ENCODE measurements at places on chromosomes 16 and 17. TPM values are rescaled to one million over a fixed set of nuclear protein-coding genes. Genes with fewer than 3 reads are reported as not detected.

- DNase-seq = no peak
These were observed 15.8 kb upstream of the PRM1 start for GRCh38 chr16:11296706-11297491.

- no peak for DNase-seq
These were observed 5.5 kb downstream of the C1QTNF1 start for GRCh38 chr17:79029327-79030009.

DNA sequence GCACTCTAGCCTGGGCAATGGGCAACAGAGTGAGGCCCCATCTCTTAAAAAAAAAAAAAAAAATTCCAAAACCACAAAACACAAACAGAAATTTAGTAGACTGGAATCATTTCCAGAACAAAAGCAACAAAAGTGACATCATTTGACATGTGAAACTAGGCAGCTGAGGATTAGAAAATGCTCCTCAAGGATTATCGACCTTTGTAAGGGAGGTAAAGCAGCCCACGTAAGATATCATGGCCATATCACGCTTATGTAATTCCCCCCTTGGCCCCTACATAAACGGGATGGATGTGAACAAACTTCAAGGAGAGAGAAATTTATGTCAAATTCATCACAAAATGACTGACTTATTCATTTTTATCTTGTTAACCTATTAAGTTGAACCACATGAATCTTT, 83.3 kb downstream of the WDR59 start:
- DNase-seq = peak; percentile 11

GRCh38 chr17:2400877-2401425, at the start of gene MNT:
Gene MNT (minus strand): TSS chr17:2401060. CDS start chr17:2400712, 348 bp downstream.
- DNase-seq = peak; percentile 89

DNA sequence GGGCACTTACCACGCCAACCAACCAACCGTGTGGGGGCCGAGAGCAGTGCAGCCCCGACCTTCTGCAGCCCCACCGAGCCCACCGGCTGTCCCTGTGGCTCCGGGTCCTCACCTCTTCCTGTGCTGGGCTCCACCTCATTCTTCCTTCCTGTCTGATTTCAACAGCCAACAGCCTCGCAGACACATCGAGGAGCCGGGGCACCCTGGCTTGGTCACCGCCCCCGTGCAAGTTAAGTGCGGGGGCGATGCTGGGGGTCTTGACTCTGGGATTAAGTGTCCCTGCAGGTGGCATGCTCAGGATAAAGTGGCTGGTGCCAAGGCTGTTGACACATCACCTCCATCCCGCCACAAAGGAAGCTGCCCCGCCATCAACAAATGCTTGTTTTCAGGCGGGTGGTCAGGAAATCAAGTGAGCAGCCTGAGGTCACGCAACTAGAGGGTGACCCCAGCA, at the start of gene NLRC3:
TSS of gene NLRC3 (minus strand) at position 102 of the 451 bp plus-strand sequence. CDS start 12,367 bp downstream, outside the sequence.
- no peak for DNase-seq

- DNase-seq = peak; percentile 70
These were observed 7.8 kb upstream of the EFTUD2 start for GRCh38 chr17:44906763-44907728.

Gene ITGB3
- 28.9 TPM for total RNA-seq

Gene CNGB1
- not detected for total RNA-seq

Gene TOX3
- total RNA-seq = 18.6 TPM

Gene HIC1
- total RNA-seq = 0.13 TPM

Data from SJCRH30 (cell line).